ENCODE measurements at places on chromosomes 7 and 10.

GRCh38 chr10:10910634-10911033 lies 107.0 kb upstream of the CELF2 start:
- no peak for DNase-seq

DNA sequence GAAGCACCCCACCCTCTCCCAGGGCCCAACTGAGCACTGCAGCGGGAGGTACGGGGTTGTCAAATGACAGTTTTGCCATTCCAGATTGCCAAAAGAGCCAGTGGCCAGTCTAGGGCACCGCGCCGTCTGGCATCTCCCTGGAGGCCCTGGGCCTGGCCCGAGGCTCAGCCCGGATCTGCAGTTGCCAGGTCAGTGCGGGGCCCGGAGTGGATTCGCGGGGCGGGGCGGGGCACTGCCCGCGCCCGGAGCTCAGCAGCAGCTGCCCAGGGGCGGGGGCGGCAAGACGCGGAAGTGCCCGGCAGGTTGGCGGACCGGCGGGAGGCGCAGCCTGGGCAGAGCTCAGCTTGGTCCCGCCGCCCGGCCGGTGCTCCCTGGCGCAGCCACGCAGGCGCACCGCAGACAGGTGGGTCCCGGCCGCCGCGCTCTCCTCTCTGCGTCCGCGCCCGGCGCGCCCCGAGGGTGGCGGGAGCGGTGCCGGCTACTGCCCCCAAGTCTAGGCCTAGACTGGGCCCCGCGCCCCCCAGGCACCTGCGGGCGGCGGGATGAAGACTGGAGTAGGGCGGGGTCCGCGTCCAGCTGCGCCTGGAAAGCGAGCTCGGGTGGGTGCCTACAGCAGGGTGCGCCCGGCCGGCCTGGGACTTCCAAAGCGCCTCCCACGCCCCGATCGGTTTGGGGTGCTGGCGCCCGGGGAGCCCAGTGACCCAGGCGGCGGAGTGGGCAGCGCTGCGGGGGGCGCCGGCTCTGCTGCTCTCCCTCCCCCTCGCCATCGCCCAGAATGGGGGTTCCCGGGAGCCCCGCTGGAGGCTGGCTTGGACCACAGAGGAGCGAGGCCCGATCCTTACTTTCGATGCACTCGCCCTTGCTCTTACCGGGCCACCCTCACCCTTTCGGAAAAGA lies at the start of gene IRF5:
IRF5 (plus strand) TSS at position 281 of the 897 bp plus-strand sequence. CDS start 4,155 bp downstream, outside the sequence.
- peak; percentile 75 for DNase-seq

- no peak for DNase-seq
Observed at GRCh38 chr7:138784692-138785091, 13.1 kb upstream of the TMEM213 start.

DNA sequence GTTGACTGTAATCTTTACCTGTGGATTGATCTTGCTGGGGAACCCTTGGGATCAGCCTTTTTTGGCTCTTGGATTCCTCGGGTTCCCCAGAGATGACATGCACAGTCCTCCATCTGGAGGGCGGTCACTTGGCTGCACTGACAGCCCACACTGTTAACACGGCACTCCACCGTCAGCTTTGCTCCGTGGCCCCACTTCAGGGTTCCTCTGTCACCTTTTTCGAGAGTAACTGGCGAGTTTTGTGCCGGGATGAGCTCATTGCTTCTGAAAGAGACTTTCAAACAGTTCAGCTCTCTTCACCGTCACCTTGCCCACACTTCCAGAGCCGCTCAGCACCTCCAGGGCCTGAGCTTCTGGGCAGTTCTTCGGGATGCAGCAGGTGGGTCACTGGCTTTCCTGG lies 42.4 kb downstream of the PROSER2 start:
- DNase-seq = no peak

GRCh38 chr10:70286616-70287015 lies 2.8 kb upstream of the NPFFR1 start:
- no peak for DNase-seq

DNA sequence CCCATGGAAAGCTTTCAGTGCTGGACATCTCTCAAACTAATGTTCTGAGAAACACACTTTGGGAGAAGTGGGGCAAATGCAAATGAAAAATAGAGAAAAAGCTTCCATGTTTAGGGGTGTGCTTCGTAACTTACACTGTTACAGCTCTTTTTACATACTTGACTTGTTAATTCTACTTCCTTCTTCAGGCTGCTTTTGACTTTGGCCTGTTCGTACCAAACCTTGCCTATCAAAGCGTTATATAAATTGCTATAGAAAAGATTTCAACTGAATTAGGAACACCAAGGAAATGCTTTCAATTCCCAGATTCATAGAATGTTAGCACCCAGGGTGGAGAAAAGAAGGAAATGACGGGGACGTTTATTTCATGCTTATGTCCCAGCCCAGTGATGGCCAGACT lies 140.8 kb upstream of the PRR15 start:
- no peak for DNase-seq

DNA sequence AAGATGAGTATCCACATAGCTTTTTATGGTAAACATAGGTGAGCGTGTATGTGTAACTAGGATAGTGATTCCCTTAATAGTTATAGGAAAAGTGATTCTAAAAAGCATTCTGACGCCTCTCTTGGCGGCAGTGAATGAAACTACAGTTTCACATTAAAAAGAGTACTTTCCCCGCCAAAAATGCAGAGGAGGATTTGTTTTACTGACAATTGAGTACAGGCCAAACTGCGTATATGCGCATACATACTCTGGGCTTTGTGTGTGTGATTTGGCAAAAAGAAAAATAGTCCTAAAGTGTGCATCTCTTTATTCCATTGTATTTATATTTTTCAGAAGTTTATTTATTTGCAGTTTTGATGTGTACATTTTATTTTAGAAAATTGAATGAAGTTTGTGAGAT lies 10.3 kb downstream of the CUL1 start:
- DNase-seq = no peak

- DNase-seq = no peak
Observed at GRCh38 chr7:23594879-23595604, 2.1 kb upstream of the CCDC126 start.

GRCh38 chr7:45589061-45589460 lies 14.9 kb downstream of the ADCY1 start:
- DNase-seq = peak; percentile 53

DNA sequence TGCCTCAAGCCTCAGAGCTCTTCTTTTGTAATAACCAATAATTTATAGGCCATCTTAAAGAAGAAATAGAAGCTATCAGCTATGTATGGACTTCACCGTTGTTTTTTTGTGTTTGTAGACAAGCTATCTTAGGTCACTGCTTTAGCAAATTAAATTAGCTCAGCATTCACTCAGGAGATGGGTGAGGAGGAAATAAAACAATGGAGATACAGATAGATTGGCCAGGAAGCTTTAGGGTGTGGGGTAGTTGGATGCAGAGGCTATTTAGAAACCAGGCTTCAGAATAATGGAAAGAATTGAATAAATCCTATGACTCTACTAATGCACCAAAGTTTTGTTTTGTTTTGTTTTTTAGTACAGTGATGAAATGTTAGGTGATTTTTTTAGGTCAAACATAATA lies 66.1 kb downstream of the MDFIC start:
- DNase-seq = no peak

DNA sequence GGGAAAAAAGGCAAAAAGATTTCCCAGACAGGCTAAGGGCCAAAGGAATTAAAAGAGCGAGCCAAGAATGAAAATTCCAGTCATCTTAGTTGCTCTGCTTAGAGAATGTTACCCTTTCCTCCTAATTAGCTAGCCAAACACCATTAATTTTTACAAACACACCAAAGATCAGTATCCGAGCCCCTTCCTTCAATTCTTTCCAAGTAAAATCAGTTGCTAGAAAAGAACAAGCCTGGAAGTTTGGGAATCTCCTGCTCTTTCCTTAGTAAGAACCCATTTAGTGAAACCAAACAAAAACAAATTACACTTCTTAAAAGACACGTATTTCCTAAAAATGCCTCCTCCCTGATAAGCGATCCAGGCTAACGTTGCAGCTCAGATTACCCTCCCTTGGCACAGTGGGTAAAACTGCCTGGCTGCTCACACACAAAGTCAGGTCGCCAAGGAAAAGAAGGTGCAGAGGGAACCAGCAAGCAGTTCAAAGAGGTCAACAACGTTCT lies 57.1 kb upstream of the ABLIM1 start:
- no peak for DNase-seq

DNA sequence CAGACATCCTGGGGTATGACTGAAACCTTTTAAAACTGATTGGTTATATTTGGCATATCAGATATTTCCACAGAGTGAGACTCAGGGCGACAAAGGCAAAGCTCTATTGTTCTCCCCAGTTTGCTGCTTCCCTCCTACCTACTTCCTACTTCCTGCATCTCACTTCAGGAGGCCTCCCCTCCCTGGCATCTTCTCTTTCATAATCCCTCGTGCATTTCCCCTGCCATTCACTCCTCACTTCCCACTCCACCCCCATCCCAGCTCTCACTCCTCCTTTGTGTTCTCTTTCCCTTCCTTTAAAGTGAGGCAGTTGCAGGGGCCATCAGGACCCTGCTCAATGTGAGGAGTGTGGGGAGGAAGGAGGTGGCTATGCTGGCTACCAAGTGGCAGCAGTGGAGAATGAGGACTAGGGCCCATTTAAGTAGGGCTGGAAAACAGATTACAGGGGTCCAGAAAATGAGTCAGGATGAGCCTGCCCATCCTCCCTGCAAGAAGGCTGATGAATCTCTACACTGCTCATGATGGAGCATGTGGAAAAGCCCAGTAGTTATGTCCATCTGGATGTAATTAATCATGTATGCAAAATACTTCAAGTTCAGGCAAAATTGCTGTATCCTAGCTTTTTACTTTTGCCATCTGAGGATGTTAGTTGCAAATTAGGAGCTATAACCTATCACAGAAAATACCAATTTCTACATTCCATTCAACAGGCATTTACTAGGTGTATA lies 311.8 kb upstream of the IMMP2L start:
- no peak for DNase-seq

GRCh38 chr10:21406595-21407193 lies 118.8 kb downstream of the SKIDA1 start:
- no peak for DNase-seq

GRCh38 chr10:43794181-43794815 lies 145.6 kb upstream of the ZNF32 start:
- no peak for DNase-seq

- DNase-seq = no peak
Observed at GRCh38 chr10:14565199-14565598, 209.5 kb downstream of the FAM107B start.

DNA sequence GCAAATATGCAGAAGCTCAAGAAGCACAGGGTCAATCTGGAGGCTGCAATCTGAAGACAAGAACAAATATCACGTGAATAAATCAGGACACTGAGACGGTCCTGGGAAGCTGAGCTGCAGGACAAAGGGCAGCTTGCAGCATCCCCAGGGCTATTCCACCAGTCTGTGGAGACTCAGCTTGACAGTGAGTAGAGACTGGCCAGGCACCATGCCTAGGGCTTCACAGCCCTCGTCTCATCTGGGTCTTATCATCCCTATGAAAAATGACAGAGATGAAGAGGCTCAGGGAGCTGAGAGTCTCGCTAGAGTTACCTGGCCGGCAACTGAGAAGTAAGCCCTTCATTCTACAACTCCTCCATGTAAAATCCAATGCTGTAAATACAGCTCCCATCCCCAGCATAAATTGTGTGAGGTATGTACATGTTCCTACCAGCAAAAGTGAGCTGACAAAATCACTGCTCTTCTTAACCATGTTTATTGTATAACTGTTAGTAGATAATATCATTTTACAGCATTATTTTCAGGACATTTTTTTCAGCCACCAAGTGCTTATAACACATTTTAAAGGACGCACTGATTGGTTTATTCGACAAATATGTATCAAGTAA lies 186.6 kb upstream of the IGFBP3 start:
- DNase-seq = no peak
